ENCODE measurements at places on chromosomes 5 and 9. TPM values are rescaled to one million over a fixed set of nuclear protein-coding genes. Genes with fewer than 3 reads are reported as not detected.

- DNase-seq: peak; percentile 71
These were observed 6.8 kb upstream of the SUSD3 start for GRCh38 chr9:93051680-93052089.

DNA sequence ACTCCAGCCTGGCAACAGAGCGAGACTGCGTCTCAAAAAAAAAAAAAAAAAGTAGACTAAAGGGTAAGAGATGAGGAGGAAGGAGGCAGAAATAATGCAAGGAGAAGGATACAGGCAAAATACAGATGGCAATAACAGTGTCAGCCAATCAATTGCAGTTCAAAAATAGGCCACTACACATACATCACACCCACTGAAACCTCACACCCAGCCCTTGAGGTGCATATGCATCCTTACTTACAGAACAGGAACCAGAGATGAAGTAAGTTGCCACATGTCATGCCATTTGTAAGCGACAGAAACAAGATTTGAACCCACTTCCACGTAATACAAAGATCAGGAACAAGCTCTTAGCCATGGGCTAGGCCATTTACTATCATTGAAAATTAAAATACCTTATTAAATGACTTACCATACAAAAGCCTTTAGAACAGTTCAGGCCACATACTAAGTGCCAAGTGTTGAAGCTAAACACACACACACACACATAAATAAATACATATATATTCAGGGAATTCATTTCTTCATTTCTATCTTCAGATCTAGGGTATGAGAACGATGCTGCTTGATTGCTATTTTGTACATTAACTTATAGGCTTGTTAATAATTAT lies 98.4 kb downstream of the FNBP1 start:
- DNase-seq: no peak

- no peak for DNase-seq
These were observed 26.5 kb downstream of the ANKRD33B start for GRCh38 chr5:10590226-10590999.

GABRA1 gene
- not detected for total RNA-seq

NR2F1 gene
- total RNA-seq: 39.4 TPM

DOCK8 gene
- 10.1 TPM for total RNA-seq

CCNJL gene
- 9.8 TPM for total RNA-seq

DOK3 gene
- 5.0 TPM for total RNA-seq

Data from thyroid gland (tissue), 4 donors.